Mammary epithelial cell (primary cell): ENCODE measurements at places on chromosomes 5 and 9. TPM values are rescaled to one million over a fixed set of nuclear protein-coding genes. Genes with fewer than 3 reads are reported as not detected.

CNTLN gene
- 4.2 and 6.3 TPM in 2 replicates for total RNA-seq

SPINK9 gene
- not detected in 2 replicates for total RNA-seq

PGGT1B gene
- total RNA-seq: 22.7 TPM

FAM169A gene
- total RNA-seq: 24.5 and 37.7 TPM in 2 replicates

OGN gene
- total RNA-seq: not detected

PIP5K1B gene
- total RNA-seq: not detected in 2 replicates

CEP72 gene
- 10.9 and 13.4 TPM in 2 replicates for total RNA-seq

PRRT1B gene
- total RNA-seq: not detected in 2 replicates

MLANA gene
- not detected in 2 replicates for total RNA-seq

CCDC192 gene
- total RNA-seq: not detected

MED10 gene
- total RNA-seq: 17.0 TPM

ALDH7A1 gene
- 48.2 TPM for total RNA-seq

OR13C3 gene
- total RNA-seq: not detected in 2 replicates

TGFBI gene
- 51.3 and 56.0 TPM in 2 replicates for total RNA-seq

PRELID2 gene
- 15.8 TPM for total RNA-seq

ISL1 gene
- 0.28 TPM in 1 of 2 replicates, not detected in the other for total RNA-seq
